Activated CD8-positive, alpha-beta memory T cell treated with anti-CD3 and anti-CD28 coated beads for 1 hour (primary cell): ENCODE measurements at places on chromosomes 5 and 9.

DNA sequence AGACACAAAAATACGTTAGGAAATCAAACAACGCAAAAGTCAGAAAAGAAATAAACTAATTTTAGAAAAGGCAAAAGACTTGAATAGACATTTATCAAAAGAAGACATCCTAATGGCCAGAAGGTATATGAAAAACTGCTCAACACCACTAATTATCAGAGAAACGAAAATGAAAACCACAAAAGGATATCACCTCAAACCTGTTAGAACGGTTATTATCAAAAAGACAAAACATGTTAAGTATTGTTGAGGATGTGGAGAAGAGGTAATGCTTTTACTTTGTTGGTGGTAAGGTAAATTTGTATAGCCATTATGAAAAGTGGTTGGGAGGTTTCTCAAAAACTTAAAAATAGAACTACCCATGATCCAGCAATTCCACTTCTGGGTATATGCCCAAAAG lies 230.0 kb upstream of the RGMB start:
- DNase-seq = no peak

DNA sequence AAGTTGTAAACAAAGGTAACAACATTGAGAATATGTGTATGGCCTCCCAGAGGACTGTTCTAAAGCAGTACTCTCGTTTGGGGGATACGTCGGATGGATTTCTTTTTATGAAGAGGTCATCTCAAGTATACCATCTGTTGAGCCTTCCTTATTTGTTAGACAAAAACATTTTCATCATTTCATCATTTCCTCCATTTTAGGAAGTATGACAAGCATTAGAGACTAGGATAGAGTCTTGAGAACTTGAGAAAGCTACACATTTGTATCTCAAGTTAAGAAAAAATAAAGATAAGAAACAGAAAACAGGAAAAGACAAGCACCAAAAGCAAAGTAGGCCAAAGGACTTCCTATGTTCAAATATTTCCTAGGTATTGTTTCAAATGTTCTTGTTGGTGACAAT lies 307.0 kb downstream of the EFNA5 start:
- DNase-seq = no peak

DNA sequence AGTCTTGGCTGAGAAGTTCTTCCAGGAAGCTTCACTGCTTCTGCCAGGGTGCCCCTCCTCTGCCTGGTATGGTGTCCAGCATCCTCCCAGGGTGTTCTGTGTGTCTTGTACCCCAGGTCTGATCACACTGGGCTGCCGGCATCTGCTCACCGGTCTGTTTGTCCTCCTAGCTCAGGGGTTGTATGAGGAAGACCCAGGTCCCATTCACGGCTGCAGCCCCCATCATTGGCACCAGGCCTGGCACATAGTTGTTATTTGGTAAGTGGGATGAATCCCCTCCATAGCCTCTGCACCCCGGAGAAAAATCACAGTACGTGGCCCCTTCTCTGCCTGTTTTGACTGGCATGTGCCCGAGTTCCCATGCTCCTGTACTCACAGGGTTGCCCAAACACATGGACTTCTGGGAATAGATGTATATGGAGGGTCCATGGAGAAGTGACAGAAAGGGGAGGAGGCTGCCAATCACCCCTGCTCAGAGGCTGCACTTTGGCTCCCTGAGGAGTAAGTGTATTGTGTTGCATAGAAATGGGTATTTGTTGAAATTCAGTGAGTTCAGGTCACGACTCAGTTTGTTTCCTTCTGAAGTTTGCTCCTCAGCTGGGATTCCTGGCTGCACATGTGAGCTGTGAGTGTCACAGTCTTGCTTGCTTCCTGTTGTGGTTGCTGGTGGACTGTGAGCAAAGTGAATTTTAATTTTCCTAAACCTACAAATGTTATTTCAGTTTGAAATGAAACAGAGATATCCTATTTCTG lies 96.2 kb downstream of the HSPA4 start:
- DNase-seq = no peak

DNA sequence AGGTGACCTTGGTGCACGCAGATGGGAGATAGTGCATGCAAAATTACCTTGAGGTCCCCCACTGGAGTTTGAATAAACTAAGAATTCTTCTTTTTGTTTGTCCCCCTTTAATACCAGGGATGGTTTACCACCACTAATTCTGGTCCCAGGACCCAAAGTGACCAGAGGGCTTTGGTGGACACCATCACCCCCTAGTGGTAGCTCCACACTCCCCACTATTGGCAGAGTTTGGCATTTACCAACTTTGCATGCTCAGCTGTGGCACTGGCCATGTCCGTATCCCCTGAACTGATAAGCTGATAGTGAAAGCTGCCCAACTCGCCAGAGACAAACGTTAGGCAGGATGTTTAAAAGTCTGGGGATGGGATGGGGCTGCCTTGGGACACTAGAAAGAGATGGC lies 3.3 kb downstream of the ASTN2 start:
- DNase-seq = no peak

- no peak for DNase-seq
These were observed 6.5 kb upstream of the TBC1D9B start for GRCh38 chr5:179914032-179914755.

GRCh38 chr5:58022055-58022454 lies 437.8 kb downstream of the PLK2 start:
- no peak for DNase-seq

- no peak for DNase-seq
These were observed 114.2 kb downstream of the SEMA5A start for GRCh38 chr5:9431496-9432258.

- no peak for DNase-seq
These were observed 25.8 kb upstream of the HMCN2 start for GRCh38 chr9:130239741-130240241.

GRCh38 chr9:132268725-132269352 lies 85.9 kb downstream of the SETX start:
- DNase-seq = peak; percentile 45

GRCh38 chr5:36733183-36733582 lies 126.8 kb downstream of the SLC1A3 start:
- DNase-seq = no peak

- DNase-seq = no peak
These were observed 890.0 kb upstream of the NUDT12 start for GRCh38 chr5:104452550-104452949.

DNA sequence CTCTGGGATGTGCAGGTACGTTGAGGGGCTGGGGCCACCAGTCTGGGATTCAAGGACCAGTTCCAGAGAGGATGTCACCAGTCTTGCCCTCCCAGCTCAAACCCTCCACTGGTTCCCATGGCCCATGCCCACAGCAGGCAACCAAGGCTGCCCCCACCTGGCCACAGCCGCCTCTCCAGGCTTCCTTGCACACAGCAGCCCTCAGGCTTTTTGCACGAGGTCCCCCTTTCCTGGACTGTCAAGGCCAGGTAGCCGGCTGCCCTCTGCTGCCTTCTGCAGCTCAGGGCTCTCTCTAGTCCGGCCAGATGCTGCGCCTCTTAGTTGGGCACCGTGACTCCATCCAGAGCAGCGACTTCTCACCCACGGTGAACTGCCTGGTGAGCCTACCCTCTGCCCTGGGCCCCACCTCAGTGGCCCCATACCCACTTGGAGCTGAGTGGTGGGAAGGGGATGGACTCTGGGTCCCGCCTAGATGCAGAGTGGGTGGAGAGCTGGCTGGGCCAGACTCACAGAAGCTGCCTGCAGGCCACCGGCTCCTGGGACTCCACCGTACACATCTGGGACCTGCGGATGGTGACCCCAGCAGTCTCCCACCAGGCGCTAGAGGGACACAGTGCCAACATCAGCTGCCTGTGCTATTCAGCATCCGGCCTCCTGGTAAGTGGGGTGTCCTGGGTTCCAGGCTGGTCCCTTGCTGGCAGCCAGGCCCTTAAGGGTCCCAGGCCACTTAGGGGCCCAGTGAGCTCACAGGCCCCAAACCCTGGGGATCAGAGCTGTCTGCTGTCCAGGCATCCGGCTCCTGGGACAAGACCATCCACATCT lies 2.9 kb downstream of the WDR38 start:
- no peak for DNase-seq

DNA sequence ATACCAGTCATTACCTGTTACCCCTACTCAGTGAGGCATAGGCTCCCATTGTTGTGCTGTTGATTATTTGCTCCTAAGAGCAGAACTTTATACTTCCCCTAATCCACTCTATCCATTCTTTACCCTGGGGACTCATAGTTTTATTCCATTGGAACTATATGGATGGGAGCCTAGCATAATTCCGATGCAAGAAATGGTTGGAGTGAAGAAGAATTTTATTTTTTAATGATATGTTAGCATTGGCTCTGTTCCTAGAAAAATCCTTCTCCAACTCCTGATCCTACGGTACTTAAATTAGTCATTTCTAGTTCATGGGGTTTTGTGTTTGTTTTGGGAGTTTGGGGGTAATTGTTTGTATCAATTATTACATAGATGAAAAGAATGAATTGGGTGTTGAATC lies 191.5 kb downstream of the GOLPH3 start:
- no peak for DNase-seq

DNA sequence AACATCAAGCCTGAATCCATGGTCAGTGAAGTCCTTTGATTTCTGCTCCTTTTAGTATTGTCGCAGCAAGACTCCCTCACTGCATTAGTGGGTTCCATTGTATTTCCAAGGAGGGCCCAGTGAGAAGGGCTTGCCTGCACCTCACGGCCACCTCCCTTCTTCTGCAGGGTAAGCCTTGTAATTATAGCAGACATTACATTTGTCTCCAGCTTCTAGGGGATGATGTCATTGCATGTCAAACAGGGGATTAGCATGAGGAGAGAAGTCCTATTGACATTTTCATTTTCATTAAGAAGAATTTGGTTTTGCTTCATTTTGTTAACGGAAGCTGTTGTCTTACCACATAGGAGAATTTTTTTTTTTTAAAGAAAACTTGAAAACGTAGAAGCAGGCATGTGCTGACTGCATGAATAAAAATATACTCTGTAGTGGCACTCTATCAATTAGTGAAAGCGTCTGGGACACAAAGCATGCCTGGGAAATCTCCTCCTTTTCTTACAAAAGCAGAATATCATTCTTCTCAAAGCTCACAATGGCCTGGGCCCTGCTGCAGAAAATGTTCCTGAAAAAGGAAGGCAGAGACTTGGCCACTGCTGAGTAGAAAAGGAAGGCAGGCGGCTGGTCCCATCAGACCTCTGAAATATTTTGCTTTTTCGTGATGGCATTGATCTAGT lies 27.1 kb downstream of the MAP1B start:
- DNase-seq = no peak
